ENCODE measurements at places on chromosomes 1 and 21. TPM values are rescaled to one million over a fixed set of nuclear protein-coding genes. Genes with fewer than 3 reads are reported as not detected.

RCOR3 gene
- 32.5 TPM for total RNA-seq

BMP8A gene
- 0.25 TPM for total RNA-seq

NPL gene
- total RNA-seq = 3.7 TPM

CLCA4 gene
- not detected for total RNA-seq

FCRLB gene
- total RNA-seq = 0.74 TPM

PKNOX1 gene
- total RNA-seq = 13.8 TPM
